Stimulated activated CD8-positive, alpha-beta memory T cell treated with anti-CD3 and anti-CD28 coated beads, Interleukin-4, amount 100 ng/mL, for 1 hour (primary cell): ENCODE measurements at places on chromosomes 6 and 20.

DNA sequence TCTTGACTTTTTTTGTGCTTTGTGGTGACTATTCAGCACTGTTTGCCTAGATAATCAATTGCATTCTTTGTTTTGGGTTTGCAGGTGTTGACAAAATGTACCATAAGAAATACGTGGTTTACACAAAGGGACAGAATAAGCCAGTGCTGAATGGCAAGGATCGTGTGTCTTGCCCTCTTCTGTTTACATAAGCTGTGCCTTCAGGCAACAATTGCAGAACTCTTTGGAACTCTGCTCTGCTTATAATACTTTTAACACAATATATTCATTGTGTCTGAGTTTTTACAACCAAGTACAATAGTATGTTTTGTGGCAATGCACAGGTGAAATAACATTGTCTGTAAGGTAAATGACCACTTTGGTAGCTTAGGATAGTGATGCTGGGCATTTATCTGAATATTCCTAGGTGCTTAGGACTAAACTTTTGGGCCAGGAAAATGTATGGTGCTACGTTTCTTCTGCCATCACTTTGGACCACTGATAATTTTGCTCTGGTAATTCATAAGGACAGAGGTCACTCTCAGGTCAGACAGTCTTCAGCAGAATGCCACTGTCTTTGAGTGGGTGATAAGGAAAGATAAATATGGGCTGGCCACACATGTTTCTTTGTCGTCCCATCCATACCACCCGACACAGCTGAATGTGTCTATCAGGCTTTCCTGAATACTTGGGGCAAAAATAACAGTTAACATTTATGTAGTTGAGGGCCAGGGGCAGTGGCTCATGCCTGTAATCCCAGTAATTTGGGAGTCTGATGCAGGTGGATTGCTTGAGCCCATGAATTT lies 344.6 kb upstream of the IMPG1 start:
- no peak for DNase-seq

- DNase-seq, result peak; percentile 54
Observed at GRCh38 chr6:111997078-111997852, 56.6 kb upstream of the CCN6 start.

DNA sequence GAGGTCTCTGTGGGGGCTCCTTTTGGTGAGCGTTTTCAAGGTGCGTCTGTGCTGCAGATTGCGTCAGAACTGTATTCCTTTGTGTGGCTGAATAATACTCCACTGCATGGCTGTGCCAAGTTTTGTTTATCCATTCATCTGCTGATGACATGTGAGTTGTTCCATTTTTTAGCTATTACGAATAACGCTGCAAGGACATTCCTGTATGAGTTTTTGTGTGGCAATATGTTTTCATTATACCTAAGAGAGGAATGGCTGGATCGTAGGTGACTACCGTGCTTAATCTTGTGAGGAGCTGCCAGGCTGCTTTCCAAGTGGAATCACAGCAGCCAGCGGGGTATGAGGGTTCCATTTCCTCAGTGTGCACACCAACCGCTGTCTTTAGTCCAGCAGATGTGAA lies 1.1 kb upstream of the DACT2 start:
- no peak for DNase-seq

DNA sequence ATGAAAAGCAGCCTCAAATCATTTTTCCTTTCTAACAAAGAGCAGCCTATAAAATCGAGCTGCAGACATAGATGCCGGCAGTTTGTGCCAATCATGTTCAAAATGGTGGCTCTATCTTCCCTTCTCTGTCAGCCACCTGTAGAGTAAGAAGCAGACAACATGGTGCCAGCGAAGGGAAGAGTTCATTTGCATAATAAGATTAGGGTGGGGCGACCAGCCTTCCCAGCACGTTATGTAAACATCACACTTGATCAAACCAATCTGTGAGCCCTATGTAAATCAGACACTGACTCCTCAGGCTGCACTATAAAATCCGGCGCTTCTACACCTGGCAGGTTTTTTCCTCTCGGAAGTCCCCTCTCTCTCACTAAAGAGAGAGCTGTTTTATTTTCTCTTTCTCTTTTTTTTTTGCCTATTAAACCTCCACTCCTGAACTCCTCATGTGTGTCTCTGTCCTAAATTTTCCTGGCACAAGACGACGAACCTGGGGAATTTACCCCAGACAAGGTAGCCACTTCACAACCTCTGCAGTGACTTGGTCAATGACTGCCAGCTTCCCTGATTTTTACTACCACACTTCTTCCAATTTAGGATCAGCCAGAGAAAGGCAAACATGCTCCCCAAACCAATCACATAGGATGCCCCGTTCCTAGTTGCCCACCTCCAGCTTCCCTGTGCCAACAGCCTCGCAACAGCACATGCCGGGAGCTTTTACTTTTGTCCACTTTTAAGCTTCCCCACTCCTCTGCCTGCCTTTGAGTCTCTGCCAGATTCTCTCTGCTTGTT lies 12.9 kb downstream of the TPMT start:
- no peak for DNase-seq

GRCh38 chr6:15320693-15321092 lies 74.8 kb downstream of the JARID2 start:
- no peak for DNase-seq

DNA sequence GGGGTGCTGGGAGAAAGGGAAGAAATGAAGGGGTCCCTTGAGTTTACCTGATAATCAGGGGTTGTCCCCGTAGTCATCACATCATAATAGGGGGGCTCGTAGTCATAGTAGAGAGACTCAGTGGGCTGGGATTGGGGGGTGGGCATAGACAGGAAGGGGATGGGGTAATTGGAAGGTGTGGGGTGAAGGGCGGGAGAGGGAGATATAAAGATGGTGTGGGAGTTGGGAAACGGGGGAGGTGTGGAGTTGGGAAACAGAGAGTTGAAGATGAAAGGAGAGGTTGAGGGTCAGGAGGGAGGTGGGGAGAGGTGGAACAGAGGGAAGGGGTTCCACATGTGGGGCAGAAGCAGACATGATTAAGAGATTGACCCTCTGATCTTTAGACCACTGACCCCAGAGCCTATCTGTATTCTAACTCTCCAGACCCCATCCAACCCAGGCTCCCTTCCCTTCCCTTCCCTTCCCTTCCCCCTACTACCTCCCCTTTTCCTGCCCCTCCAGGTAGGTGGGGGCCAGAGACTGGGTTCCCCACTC lies 6.5 kb downstream of the COL11A2 start:
- no peak for DNase-seq

GRCh38 chr6:157238346-157238745 lies 85.0 kb downstream of the TMEM242 start:
- DNase-seq, result no peak

DNA sequence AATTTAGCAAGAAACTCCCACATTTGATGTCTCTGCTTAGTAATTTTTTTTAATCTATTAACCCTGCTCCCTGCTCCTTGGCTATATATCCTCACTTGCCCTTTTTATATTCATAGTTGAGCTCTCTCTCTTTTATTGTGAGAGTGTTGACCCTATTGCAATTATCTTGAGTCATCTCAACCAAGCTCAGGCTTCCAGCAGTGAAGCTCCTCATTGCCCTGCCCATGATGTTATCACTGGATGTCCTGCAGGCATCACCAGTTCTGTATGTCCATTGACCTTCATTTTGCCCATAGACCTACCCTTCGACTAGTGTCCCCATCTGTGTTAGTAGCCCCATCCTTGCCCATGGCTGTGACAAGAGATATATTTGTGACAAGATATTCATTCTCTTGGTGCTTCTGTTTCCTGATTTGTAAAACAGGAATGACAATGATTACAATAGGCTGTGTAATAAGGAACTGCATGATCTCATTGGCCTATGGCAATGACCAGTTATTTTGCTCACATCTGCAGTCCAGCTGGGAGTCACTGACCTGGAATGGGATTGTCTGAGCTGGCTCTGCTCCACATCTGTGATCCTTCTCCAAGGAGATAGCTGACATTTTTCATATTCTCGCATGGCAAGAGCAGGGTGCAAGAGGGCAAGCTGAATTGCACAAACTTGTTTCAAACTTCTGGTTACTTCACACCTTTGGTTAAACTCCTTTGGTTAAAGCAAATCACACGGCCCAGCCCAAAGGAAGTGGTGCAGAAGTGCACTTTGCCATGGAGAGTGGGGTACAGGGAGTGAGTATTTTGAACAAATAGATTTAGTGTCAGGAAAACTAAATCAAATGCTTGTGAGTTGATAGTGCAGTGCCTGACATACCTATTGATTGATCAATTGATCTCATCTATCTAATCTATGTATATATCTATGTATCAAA lies 47.7 kb upstream of the CST5 start:
- no peak for DNase-seq

GRCh38 chr6:119308991-119309657 lies 40.4 kb downstream of the MAN1A1 start:
- no peak for DNase-seq

- no peak for DNase-seq
Observed at GRCh38 chr20:59342023-59342957, 41.9 kb downstream of the EDN3 start.

DNA sequence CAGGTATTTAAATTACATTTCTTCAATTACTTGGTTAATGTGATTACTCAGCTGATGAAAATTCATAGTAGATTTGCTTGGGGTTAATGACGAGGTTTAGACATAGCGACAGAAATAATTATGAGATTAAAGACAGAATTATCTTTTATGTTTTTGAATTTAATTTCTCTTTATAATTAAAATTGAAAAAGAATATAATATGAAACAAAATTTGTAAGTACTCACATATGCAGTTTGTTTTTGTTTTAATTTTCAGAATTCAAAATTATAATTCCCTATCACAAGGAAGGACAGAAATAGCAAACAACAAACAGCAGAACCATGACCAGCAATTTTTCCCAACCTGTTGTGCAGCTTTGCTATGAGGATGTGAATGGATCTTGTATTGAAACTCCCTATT lies at the start of gene TAAR8:
Gene TAAR8 (plus strand): TSS at position 301 of the 400 bp plus-strand sequence. CDS start 21 bp downstream, at position 322.
- DNase-seq, result no peak

DNA sequence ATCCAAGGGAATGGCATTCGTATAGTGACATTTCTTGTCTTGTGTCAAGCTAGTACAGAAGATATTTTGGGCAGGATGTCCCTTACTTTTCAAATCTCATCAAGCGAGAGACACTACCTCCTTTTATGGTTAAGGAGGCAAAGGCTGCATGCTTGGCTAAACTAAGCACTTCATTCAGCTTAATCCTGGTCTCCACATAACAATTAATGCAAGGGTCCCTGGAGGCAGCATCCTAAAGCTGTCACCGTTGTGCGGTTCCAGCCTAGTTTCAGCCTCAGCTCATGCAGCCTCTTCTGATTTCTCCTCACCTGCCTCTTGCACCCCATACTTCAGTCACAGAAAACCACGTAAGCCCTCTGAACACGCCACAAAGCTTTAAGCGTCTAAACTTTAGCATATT lies 67.1 kb upstream of the SLC22A23 start:
- DNase-seq, result no peak

GRCh38 chr6:56664029-56664428 lies 21.3 kb upstream of the DST start:
- DNase-seq, result no peak

DNA sequence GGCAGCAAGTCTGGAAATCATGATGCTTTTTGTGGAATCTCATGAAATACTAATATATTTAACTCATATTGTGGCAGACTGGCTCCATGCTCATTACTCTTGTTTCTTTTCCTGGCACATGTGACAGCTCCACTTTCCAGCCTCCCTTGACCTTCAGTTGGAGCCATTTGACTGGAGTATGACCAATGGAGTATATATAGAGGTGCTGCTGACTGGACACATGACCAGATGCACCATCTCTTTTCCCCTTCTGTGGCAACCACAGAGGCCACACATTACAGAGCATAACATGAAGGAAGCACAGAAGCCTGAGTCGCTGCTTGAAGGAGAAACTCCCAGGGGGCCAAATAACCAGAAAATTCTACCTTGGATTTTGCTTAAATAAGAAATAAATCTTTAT lies 77.4 kb downstream of the MKKS start:
- DNase-seq, result no peak

DNA sequence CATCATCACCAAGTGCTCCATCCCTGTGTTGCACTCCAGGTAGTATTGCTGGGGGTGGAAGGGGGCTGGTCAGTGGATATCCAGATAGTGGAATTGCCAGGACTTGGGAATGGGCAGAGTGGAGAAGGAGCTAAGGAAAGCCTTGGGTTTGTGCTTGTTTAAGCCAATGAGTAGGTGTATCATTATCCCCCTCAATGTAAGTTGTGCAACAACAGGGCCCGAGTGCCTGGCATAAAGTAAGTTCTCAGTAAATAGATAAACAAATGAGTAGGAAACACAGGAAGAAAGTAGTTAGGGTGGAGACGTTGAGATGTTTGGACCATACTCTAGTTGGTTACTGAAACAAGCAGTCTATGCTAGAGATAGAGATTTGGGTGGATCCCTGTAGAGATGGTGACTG lies 9.8 kb downstream of the CCND3 start:
- DNase-seq, result no peak

GRCh38 chr6:143806282-143807102 lies 36.6 kb upstream of the LTV1 start:
- DNase-seq, result no peak

GRCh38 chr20:41230136-41230535 lies 87.4 kb downstream of the ZHX3 start:
- no peak for DNase-seq

DNA sequence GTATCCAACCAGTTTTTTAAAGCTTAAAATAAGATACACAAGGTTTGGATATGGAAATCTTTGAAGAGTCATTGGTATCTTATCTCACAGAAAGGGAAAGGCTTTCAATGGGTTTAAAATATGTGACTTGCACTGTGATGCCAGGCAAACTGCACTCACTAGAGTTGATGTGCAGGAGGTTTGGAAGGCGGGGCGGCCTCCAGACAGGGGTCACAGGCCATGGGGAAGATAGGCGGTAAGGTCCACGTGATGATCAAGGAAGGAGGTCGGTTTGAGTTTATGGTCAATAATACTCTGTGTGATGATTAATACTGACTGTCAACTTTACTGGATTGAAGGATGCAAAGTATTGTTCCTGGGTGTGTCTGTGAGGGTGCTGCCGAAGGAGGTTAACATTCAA lies 9.5 kb upstream of the RAMACL start:
- no peak for DNase-seq

GRCh38 chr20:53834062-53834442 lies 236.3 kb downstream of the BCAS1 start:
- no peak for DNase-seq

GRCh38 chr6:106177786-106178185 lies 91.7 kb downstream of the PRDM1 start:
- DNase-seq, result no peak

DNA sequence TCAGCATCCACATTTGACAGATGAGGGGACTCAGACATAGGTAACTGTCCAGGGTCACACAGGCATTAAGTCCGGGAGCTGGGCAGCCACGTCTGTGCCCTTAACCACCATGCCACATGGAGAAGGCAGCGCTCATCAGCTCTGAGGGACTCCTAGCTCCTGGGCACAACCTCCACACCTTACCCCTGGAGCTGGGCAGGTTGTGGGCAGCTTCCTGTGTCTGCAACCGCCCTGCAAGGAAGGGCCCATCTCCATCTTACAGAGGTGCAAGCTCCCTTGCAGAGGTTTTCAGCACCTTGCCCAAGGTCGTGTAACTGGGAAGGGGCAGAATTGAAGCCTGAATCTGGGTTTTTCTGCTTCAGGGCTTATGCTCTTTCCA lies 7.9 kb downstream of the CCDC167 start:
- DNase-seq, result no peak

- no peak for DNase-seq
Observed at GRCh38 chr6:55567558-55567957, 11.4 kb downstream of the HMGCLL1 start.
